ENCODE measurements at places on chromosomes 7 and 10.

DNA sequence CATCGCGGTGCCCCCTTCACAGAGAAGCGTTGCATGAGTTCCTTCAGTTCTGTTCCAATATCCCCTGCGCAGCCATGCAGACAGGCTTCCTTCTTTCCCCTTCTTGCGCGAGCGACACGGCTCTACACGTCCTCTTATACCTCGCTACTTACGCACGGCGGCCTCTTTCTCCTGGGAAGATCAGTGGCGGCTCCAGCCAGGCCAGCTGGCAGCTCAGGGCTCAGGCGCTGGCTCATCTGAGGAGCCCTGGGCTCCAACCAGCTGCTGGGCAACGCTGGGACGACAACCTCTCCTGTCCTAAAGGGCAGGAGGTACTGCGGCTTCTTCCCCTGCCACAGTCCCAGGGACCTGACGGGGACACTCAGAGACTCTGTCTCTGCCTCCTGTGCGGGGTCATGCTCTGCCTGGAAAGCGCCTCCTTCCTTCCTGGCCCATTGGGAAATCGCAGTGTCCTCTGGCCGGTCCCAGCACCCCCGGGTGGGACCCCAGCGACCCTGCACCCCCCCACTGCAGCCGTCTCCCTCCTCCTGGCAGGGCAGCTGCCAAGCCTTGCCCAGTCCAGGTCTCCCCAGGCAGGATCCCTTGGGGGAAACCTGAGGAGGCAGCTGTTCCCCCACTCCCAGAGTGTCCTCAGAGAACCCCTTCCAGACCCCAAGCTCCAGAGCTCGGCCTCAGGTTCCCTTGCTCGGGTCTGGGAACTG, 5.0 kb upstream of the FAM20C start:
- no peak for DNase-seq

DNA sequence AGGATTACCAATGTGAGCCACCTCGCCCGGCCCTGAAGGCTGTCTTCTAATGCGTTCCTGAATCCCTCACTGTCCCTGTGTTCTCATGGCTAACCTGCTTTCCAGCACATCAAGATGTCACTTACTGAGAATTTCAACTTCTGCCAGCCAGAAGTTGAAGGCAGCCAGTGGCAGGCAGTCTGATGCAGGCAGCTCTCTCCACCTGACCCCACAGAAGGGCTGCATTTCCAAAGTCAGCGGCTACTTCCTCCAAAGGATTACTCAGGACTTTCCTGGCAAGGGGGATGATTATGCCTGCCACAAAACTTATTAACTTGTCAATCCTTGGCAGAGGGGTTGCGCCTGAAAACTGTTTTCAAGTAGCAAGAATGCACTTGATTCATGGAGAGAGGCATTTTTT, 1219.4 kb downstream of the TYW1 start:
- DNase-seq = no peak

- DNase-seq = no peak
Measured at GRCh38 chr10:71667387-71667752, 52.2 kb downstream of the C10orf105 start.

GRCh38 chr7:2624293-2624886, 7.4 kb upstream of the TTYH3 start:
- DNase-seq = no peak

DNA sequence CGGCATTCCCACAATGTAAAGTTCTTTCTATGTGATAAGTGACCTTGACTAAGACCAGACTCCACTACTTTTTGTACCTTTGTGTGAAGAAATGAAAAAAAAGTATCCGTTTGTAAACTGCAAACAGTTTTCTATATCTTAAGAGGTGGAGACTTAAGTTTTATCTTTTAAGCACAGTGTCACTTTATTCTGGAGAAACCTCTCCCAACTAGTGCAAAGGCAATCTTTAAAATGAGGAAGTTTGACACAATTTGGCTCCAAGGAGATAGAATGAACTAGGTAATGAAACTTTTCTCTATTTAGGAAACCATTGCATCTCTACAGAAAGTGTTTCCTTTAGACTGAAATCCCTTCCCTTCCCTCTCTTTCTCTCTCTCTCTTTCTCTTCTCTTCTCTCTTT, 122.9 kb downstream of the SAMD9 start:
- no peak for DNase-seq

DNA sequence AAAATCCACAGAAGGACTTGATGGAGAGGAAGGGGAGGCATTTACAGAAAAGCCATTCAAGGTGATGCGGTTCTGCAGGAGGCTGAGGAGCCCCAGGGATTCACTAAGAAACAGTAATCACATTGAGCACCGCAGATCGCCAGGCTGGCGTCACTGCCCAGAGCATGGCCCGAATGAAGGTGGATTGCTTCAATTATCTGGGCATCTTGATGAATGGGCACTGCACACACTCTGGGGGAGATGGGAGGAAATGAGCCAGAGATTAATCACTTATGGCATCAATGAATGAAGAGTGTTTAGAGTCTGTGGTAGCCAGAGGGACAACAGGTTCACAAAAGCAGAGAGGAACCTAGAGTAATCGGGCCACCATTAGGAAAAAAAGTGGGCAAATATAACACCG, 292.1 kb downstream of the ZEB1 start:
- no peak for DNase-seq

DNA sequence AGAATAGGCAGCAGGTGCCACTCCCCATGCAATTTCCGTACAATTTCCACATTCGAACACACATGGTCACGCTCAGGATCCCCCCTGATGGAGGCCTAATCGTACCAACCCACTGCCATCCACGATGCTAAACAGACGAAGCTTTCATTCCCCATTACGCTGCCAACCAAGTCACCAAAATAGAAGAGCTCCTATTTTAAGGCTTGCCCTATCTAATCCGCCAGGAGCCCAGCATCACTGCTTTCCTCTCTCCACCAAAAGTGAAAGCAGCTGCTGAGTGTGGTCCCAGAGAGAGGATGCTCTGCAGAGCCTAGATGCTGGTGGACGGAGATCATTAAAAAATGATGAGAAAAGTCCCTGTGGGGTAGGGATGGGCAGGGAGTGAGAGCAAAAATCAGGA, 43.3 kb downstream of the HSPA12A start:
- DNase-seq = no peak

GRCh38 chr10:65040796-65041195, 1519.6 kb downstream of the REEP3 start:
- no peak for DNase-seq

DNA sequence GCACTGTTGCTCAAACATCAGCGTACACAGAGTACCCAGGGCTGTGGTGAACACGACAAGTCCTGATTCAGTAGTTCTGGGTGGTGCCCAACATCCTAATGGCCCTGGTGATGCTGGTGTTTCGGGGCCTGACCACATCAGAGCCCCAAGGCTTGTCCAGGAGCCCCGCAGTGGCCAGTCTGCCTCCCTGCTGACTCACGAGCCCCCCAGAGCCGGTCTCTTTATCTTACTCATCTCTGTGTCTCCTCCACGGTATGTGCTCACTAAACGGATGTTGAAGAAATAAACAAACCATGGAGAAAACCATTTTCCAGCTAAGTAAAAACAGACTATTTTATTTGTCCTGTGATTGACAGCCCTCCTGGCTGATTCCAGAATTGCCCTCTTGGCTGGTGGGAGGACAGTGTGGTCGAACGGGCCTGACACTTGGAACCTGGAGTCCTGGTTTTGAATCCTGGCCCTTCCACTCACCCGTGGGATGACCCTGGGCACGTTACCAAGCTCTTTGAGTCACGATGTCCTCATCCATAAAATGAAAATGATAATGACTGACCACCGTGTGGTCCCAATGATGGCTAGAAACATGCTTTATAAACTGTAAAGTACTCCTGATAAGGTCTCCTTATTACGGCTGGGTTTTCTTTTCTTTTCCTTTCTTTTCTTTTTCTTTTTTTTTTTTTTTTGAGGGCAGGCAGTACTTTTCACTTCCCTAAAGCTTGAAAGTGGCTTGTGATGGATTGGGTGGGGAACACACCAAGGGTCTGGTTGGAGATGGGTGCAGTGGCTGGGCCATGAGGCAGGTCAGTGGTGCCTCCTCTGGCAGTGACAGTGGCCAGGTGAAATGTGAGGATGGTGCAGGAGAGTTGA, 5.7 kb downstream of the HIP1 start:
- no peak for DNase-seq

DNA sequence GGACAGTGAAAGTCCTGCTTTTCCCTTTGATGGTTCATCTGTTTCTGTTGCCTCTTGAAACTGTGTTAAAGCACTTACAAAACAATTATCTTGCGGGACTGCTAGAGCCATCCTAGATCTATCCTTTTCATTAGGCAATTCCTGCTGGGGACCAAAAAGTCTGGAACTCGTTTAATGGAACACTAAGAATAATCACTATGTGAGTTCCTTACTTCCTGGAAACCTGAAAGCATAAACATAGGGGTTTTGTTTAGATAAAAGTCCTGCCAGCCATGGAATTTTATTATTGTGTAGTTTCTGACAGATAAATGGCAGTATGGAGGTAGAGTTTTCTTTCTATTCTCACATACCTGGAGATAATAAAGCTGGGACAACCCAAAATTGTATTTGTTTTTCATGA, 1133.3 kb downstream of the SORCS3 start:
- no peak for DNase-seq

- DNase-seq = no peak
Measured at GRCh38 chr7:84372712-84373111, 178.1 kb upstream of the SEMA3A start.

- no peak for DNase-seq
Measured at GRCh38 chr7:157645539-157645938, 308.7 kb downstream of the DNAJB6 start.

- no peak for DNase-seq
Measured at GRCh38 chr7:92799446-92800211, 36.7 kb downstream of the CDK6 start.

GRCh38 chr7:159071260-159071659, 73.4 kb downstream of the VIPR2 start:
- no peak for DNase-seq

GRCh38 chr7:31720366-31720765, 33.4 kb downstream of the PPP1R17 start:
- DNase-seq = no peak

DNA sequence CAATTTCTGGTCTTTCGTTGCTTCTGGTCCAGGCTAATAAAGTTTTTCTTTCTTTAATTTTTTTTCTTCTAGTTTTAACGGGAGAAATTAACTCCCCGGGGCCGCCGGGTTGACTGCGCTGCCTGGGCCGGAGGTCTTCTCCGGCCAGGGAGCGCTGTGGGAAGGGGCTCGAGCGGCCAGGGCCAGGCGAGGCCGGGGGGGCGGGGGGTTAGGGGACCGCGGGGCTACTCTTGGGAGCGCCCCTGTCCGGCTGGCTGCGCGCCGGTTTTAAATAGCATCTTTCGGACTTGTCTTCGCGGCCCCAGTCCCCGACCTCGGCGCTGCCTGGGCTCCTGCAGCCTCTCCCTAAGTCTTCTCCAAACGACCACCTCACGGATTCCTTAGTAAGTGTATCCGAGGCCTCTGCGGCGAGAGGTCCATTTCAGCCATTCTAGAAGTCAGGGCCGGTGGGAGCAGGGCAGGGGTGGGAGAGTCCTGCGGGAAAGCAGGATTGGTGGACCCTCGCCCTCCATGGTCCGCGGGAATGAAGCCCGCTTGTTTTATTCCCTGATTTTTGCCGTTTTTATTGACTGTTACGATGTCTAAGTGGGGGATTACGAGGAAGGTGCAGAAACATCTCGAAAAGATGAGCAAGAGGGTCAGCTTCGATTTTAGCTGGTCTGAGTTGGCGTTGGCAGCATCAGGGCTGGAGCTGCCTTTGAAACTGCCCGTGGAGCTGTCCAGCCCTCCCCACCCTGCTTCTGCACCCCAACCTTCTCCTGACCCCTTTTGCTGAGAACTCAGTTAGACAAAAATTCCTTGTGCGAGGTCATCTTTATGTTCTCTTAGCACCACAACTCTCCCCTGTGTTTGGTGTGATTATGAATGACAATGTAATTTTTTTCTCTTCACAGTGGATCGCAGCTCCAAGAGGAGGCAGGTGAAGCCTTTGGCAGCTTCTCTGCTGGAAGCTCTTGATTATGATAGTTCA, 555 bp downstream of the PHF14 start:
- DNase-seq = peak; percentile 17

- DNase-seq = no peak
Measured at GRCh38 chr7:151148319-151149259, 18.9 kb downstream of the GBX1 start.

DNA sequence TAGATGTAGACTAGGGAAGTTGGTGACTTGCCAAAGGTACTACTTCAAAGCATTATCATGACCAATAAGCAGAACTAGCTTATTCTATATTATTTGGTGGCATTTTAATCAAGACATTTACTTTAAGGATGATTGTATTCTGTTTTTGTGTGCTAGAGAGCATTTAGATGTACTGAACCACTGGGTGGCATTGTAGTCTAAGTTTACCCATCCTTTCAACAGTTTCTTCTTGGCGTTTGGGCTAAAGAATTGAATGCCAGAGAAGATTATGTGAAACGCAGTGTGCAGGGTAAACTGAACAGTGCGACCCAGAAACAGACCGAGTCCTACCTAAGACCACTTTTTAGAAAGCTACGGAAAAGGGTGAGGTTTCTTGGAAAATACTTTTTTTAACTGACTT, 26.8 kb downstream of the PRPF18 start:
- no peak for DNase-seq

GRCh38 chr7:157442456-157442855, 105.7 kb downstream of the DNAJB6 start:
- DNase-seq = no peak

DNA sequence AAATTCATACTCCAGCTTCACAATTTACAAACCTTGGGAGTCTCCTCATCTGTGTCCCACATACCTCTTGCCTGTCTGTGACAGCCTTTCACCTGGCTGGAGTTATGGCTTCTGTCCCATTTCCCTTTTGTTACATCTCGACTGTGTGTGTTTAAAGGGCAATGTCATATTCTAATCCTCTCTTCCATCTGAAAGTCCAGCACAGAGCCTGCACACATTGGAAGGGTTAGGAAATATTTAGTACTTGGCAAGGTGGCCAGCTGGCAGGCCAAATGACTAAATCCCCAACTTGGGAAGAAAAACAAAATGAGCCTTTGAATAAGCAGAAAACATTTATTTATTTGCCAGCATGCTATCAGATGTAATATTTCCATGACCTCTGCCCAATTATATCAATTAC, 120.1 kb upstream of the STK17A start:
- DNase-seq = no peak

- no peak for DNase-seq
Measured at GRCh38 chr7:47266131-47266706, 315.7 kb downstream of the TNS3 start.
